KG1 (cell line): ENCODE measurements at places on chromosomes 1 and 21.

DNA sequence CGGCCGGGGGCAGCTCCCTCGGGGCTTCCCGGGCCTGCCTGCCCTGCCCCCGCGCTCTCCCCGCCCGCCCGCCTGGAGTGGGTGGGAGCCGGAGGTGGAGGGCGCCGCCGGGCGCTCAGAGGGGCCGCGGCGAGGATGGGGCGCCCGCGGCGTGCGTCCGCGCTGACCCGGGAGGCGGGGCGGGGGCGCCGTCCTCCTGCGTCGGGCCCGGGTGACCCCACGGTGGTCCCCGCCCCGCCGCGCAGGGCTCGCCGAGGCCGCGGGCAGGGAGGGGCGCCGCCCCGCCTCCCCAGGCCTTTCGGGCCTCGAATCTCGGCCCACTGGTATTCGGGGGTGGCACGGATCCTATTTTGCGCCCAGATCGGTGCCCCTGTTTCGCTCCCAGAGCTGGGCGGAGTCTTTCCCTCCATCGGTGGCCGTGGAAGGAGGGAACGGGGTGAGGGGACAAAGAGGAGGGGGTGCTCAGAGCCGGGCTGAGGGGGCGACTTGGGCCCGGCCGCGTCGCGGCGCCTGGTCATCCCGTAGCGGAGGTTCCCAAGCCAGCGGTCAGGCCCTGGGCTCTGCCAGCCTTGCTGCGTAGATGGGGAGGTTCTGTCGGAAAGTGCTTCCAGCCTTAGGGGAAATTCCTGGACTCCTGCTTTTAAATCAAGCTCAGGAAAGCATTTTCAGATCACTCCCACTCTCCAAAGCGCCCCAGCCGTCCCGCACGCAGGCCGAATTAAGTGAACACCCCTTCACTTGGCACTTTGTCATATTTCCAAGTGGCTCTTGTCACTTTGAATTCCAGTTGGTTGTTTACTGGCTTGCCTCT, 545 bp downstream of the PATJ start:
- no peak for DNase-seq

DNA sequence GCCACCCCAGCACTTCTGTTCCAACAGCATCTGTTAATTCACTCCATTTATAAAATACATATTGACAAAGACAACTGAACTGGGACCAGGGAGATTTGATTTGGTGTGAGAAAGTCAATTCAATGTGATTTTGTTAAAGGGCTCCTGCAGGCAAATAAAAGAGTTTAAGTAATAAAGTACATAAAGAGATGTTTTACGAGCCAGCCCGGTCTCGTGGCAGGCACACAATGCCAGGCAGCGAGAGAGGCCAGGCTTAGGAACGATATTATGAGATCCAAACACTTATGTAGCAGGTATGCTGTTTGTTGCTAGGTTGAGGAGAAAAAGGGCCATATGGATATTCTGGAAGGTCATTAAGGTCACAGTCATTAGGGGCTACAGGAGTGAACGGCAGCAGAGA, 227.1 kb downstream of the KCTD3 start:
- DNase-seq: no peak

GRCh38 chr1:93694819-93695218, 13.2 kb upstream of the BCAR3 start:
- DNase-seq: no peak

DNA sequence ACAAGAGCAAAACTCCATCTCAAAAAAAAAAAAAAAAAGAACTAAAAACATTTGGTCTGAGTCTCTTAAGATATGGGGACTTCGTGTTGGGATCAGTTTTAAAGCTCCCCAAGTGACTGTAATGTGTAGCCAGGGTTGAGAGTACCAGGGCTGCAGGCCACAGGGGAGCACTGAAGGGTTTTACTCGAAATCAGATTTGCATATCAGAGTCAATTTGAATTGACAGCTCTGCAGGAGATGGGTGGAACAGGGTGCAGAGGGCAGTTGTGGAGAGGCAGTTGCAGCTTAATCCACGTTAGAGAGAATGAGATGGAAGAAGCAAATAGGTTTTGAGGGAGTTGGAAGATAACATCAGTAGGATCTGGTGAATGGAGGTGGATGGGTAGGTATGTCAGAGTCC, 20.6 kb upstream of the ELOA start:
- DNase-seq: no peak

- no peak for DNase-seq
Observed at GRCh38 chr1:59733443-59734141, 81.2 kb upstream of the HOOK1 start.

- no peak for DNase-seq
Observed at GRCh38 chr1:21280482-21280881, 9.8 kb downstream of the ECE1 start.

- no peak for DNase-seq
Observed at GRCh38 chr1:202005958-202006357, 4.4 kb upstream of the ELF3 start.

GRCh38 chr21:40689217-40689616, 157.7 kb downstream of the DSCAM start:
- DNase-seq: no peak

GRCh38 chr1:18239671-18240070, 132.1 kb downstream of the IGSF21 start:
- DNase-seq: no peak

DNA sequence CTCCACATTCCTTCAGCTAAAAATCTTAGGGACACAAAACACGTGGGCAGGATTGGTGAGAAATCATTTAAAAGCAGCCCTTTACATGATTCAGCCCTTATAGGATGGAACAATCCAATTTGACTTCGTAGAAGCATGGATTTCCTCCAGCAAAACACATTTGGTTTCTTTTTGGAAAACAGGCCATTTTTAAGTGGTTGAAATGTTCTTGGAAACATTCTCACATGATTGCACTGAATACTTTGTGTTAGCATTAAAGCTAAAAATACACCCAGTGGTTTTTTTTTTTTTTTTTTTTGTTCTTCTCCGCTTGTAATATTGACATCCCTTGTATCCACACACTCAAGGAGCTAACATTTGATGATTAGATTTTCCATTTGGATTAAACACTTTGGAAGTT, 42.1 kb upstream of the ABCG1 start:
- DNase-seq: no peak

DNA sequence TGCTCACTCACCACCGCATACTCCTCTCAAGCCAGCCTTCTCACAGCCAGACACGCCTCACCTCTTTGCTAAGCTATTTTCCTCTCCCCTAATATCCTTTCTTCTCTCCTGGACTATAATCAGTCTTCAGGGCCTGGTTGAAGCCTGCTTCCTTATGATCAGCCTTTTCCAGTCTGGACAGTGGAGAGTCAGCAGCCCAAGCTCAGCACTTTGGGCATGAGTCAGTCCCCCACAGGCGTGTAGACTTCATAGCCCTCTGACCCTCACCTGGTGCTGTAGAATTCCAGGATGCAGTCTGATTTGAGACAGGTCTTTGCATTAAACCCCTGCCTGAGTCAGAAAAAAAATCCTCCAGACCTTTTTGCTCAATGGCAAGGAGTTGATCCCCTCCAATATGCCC, 2.5 kb downstream of the HPCAL4 start:
- DNase-seq: no peak

GRCh38 chr21:33418691-33419090, 15.5 kb downstream of the IFNGR2 start:
- DNase-seq: no peak

GRCh38 chr1:185733818-185734735, at the start of gene HMCN1:
HMCN1 (plus strand) TSS chr1:185734391; CDS start chr1:185734780, 389 bp downstream.
- no peak for DNase-seq

- DNase-seq: no peak
Observed at GRCh38 chr1:105785021-105785420, 1271.5 kb upstream of the PRMT6 start.

GRCh38 chr1:170239445-170239844, 93.7 kb downstream of the NTMT2 start:
- no peak for DNase-seq

- no peak for DNase-seq
Observed at GRCh38 chr1:78091886-78092285, 46.1 kb downstream of the GIPC2 start.

- no peak for DNase-seq
Observed at GRCh38 chr1:175885326-175885725, 141.9 kb upstream of the TNR start.

GRCh38 chr1:163774978-163775620, 453.3 kb downstream of the NUF2 start:
- no peak for DNase-seq

- no peak for DNase-seq
Observed at GRCh38 chr1:231853588-231854207, 227.1 kb downstream of the DISC1 start.

- no peak for DNase-seq
Observed at GRCh38 chr1:6660415-6661049, 35.9 kb downstream of the THAP3 start.

- no peak for DNase-seq
Observed at GRCh38 chr1:195717651-195718050, 890.6 kb downstream of the KCNT2 start.

DNA sequence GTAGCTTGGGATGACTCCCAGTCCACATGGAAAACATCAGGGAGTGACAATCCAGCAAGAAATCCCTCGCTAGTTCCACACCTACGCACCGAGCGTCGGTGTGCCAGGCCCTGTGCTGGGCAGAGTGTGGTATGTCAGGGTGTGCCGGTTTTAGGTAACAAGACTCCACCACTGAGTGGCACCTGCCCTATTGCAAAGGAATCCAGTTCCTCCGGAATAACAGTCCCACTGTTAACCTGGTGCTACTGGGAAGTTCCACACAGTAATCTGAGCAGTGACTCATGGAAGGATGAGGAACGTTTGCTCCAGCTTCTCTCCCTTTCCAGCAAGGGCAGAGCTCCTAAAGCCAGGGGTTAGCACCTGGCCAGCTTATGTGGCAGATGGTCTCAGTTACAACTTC, 14.3 kb downstream of the RNF207 start:
- no peak for DNase-seq

- DNase-seq: no peak
Observed at GRCh38 chr1:17725811-17726582, 29.1 kb upstream of the ACTL8 start.

GRCh38 chr1:182617734-182618351, 13.7 kb upstream of the RGS16 start:
- no peak for DNase-seq

- DNase-seq: no peak
Observed at GRCh38 chr1:181646710-181647109, 163.4 kb downstream of the CACNA1E start.

DNA sequence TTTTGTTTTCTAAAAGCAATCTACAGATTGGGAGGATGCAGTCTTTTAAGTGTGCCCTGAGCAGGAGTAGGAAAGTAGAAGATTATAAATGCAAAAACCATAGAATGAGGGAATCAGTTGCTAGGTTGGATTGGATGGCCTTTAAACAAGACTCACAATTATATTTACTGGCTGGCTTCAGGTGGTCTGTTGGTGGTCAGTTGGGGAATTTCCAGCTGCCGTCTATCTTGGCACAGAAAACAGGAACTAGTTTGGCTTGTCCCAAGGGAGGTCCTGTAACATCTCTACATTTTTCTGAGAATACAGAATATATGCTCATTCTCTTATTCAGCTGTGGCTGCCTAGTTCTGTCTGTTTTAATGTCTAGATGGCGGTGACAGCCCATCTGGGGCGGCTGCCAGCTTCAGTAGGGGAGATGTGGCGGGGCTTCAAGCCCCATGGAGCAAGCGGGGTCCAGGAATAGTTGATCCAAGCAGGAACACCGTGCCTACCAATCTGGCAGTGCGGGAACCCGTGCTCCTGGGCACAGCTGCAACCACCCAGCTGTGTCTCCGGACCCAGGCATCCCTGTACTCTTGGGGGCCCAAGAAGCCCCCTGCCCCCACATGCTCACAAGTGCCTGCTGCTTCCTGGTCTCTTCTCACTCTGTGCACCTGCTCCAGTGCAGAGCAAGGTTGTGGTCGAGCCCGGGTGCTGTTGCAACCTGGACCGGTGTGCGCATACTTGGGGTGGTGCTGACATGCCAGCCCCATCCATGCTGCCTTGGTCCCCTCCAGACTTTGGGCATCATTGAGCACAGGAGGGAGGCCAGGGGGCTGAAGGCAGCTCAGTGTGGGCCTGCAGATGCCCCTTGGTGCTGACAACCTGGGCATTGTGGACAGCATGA, 1182.6 kb downstream of the AMY1C start:
- DNase-seq: no peak

DNA sequence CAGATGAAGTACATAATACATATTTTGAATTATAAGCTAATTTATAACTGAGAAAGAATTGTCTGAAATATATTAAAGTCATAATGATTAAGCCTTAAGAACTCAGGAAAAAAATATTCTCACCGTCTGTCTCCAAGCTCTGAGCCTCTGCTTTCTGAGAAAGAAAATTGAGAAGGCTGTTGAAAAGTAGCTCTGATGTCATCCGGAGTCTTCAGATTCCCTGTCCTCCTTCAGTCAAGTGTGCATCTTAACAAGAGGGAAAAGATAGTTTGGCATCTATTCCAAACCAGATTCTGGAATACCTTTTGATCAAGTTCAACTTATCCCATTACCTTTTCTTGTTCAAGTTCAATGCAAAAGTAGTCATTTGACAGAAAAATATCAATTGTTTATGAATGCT, 50.6 kb downstream of the NRIP1 start:
- no peak for DNase-seq

DNA sequence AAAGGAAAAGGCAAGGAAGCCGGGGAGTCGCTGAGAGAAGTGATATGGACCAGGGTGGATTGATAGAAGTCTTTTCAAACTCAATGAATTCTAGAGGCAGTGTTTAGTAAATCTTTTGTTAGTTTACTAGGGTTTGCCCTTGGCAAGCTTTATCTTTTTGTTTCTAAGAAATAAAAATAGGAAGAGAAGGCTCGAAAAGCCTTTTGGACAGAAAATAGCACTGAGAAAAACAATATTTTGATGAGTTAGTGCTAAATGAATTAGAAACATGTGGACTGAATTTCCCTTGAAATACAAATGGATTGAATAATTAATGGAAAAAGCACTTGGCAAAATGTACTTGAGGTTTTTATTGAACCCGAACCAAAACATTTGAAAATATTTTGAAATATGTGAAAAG, 121.8 kb upstream of the SPAG17 start:
- no peak for DNase-seq
